ENCODE measurements at places on chromosomes 11 and 22. TPM values are rescaled to one million over a fixed set of nuclear protein-coding genes. Genes with fewer than 3 reads are reported as not detected.

DNA sequence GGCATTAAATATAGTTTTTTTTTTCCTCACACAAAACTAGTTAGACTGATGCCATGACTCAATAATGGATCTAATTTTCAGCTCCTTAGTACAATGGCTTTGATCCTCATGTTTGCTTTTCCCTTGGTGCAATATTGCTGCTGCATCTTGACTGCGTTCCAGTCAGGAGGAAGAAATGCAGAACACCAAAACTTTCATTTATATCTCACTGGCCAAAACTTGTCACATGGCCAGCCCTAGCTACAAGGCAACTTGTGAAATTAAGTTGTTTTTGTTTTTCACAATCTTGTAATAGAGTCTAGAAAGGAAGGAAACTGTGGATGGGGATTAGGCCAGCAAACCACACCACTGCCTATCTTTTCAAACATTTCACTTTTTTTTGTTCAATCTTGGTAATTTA lies 36.7 kb downstream of the SMC1B start:
- no peak for DNase-seq

The SLC1A2 gene
- 8.8 TPM for total RNA-seq

- DNase-seq: no peak
Observed at GRCh38 chr11:91078221-91078620, 855.4 kb upstream of the CHORDC1 start.

DNA sequence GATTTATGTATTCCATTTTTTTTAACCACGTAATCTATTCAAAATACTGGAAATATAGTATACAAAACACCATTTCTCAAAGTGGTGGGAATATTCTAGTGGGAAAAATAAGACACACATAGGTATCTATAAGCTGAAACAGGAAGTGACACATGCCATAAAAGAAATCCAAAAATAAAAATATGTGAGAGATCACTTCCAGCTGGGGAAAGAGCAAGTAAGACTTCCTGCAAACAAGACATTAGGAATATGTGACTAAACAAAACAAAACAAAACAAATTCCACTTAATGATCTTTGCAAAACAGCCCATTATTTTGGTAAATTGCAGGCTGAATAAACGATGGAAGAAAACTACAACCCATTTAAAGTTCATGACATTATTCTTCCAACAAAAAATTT lies 107.3 kb upstream of the CEP126 start:
- DNase-seq: no peak

The SLC5A1 gene
- total RNA-seq: 28.4 TPM

The JAML gene
- 5.4 TPM for total RNA-seq

The PLAAT4 gene
- total RNA-seq: 6.9 TPM

- no peak for DNase-seq
Observed at GRCh38 chr11:75442161-75442885, 9.3 kb upstream of the KLHL35 start.

The OR10A2 gene
- not detected for total RNA-seq

- peak; percentile 22 for DNase-seq
Observed at GRCh38 chr22:30891781-30892180, 76.8 kb downstream of the MORC2 start.

The GAL3ST3 gene
- total RNA-seq: 3.1 TPM

DNA sequence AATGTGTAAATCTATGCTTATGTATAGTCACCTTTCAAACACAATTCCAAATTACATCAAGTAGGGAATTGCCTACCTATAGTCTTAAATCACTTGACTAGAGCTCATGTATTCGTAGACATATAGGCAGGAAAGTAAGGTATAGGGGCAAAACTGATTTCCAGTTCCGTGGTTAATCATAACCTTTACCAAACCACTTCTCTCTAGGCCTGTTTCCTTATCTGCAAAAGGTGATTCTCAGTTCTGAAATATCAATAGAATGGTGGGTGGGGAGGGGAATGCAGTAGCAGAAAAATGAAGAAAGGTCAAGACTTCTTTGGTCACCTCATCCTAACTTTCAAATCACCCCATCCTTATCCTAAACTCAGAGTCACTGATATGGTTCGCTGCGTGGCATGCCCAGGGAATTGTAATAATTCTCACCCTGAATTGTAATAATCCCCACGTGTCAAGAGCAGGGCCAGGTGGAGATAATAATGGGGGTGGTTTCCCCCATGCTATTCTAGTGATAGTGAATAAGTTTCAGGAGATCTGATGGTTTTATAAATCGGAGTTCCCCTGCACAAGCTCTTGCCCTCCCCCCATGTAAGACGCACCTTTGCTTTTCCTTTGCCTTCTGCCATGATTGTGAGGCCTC lies 1.9 kb upstream of the ANO5 start:
- no peak for DNase-seq

DNA sequence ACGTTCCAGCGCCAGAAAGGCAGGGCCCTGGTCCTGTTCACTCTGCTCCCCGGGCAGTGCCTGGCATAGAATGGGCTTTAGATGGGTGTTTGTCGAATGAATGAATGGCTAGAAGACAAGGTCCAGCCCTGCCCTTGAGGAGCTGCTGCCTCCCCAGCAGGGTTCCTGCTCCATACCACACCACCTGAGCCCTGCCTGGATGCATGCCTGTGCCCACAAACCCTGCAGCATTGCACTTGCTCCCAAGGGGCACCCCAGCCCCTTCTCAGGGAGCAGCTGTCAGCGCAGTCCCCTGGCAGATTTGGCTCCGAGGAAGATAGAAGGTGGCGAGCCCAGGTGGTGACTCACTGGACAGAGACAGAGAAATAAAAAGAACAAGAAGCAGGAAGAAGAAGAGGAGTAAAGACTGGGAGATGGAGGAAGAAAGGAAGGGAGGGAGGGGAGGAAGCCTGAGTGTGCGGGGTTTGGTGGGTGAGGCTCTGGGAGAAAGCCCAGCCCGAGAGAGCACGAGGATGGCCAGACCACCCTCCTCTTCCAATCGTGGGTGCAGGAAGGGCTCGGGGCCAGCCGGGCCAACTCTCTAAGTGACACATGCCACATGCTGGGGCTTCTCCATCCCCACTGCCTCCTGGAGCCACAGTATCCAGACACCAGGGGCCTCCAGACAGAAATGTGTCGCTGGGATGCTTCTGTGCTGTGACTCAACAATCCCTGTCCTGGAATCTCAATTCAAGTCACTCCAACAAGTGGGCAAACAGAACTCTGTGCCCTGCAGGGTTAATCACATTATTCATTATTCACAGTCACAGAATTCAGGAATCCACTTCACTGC lies 1474.3 kb downstream of the BRD1 start:
- DNase-seq: peak; percentile 36

DNA sequence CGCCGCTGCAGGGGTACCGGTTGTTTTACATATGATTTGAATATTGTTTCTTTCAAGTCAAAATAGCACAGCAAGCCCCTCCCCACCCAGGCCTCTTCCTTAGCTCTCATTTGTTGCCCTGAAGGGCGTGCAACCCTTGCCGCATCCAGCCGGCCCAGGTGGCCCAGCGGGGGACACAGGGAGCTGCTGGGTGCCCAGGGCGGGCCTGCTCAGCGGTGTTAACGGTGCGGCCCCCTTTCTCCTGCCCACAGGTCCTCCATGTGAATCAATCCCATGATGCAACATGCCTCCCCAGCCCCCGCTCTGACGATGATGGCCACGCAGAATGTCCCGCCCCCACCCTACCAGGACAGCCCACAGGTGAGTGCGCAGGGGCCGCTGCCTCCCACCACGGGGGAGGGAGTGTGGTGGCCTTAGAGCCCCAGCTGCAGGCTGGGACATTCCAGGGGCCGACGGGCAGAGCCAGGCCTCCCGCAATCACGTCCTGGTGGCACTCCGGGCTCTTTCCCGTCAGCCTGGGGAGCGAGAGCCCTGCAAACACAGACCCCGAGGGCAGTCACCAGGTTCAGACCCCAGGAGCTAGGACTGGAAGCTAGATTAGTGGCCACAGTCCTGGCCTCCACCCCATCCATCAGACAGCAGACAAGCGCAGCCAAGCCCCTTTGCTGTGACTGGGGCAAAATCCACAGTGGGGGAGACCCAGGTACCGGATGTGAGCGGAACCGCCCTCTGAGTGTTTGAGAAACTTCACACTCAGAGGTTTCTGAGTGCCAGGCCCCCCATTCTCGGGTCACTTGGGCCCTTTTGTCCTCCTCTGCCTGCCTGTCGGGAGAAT lies 144.8 kb downstream of the FEZ1 start:
- no peak for DNase-seq

DNA sequence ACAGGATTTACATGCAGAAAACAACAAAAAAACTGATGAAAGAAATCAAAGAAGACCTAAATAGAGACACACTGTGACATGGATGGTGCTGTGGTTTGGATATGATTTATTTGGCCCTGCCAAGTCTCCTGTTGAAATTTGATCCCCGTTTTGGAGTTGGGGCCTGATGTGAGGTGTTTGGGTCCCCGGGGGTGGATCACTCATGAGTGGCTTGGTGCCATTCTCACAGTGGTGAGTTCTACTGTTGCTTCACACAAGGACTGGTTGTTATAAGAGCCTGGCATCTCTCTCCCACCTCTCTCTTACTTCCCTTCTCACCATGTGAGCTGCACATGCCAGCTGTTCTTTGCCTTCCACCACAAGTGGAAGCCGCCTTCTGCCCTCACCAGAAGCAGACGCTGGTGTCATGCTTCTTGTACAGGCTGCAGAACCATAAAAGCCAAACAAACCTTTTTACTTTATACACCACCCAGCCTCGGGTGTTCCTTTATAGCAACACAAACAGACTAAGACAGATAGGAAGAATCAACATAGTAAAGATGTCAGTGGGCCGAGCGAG lies 7.8 kb upstream of the RTL6 start:
- DNase-seq: no peak

GRCh38 chr22:46237453-46238124 lies 12.5 kb downstream of the CDPF1 start:
- no peak for DNase-seq

- no peak for DNase-seq
Observed at GRCh38 chr22:21778705-21779363, 43.2 kb upstream of the YPEL1 start.

The MUC6 gene
- not detected for total RNA-seq

DNA sequence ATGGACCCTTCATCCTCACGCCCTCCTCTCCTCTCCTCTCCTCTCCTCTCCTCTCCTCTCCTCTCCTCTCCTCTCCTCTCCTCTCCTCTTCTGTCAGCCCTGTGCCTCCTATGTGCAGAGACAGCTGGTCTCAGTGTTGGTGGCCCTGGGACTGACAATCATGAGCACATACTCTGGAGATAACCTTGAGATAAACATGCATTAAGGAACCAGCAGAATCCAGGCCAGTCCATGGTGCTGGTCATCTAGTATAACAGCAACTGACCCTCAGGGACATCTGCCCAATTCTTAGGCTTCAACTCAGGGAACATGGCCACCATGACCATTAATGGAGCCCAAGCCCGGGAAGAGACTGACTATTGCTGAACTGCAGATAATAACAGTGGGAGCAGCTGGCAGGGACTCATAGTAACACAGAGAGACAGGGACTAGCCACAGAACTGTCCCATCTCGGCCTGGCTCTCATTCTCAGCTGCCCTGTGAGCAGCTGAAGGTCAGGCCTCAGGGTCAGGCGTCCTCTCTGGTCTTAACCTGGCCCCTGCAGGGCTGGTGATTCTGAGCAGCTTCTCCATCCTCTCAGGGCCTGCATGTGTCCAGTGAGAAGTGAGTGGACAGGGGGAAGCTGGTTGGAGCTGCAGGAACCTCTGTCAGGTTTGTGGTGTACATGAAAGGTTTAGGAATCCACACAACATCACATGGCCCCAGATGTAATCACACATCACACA lies 45.4 kb downstream of the GGTLC2 start:
- peak; percentile 53 for DNase-seq

DNA sequence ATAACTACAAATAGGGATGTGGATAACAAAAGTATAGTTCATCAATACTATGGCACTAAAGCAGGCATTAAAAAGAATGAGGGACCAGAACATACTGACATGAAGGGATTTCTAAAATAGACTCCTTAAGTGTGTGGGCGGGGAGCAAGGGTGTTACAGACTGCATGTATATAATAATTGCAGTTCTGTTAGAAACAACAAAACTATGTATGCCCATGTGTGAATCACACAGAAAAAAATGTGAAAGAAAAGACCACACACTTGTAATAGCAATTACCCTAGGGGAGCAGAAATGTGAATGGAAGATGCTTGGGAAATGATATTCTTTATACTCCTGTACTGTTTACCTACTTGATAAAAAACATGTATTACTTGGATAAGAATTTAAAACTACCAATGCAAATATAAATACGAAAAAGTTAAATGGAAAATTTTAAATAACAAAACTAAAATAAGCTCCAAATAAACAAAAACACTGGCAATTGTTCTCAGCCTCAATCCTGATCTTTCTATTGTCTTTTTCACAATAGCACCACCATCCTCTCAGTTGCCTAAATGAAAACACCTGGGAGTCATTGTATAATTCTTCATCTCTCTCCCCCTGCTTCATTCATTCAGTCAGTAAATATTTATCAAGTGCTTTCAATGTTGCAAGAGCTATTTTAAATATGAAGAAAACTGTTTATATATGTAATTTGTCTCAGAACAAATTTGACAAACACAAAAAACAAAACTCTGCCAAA lies 129.8 kb downstream of the FCHSD2 start:
- no peak for DNase-seq

The OR2AG2 gene
- not detected for total RNA-seq

The SLC25A18 gene
- 0.11 TPM for total RNA-seq

- DNase-seq: no peak
Observed at GRCh38 chr11:111645657-111646316, 43.5 kb downstream of the SIK2 start.

DNA sequence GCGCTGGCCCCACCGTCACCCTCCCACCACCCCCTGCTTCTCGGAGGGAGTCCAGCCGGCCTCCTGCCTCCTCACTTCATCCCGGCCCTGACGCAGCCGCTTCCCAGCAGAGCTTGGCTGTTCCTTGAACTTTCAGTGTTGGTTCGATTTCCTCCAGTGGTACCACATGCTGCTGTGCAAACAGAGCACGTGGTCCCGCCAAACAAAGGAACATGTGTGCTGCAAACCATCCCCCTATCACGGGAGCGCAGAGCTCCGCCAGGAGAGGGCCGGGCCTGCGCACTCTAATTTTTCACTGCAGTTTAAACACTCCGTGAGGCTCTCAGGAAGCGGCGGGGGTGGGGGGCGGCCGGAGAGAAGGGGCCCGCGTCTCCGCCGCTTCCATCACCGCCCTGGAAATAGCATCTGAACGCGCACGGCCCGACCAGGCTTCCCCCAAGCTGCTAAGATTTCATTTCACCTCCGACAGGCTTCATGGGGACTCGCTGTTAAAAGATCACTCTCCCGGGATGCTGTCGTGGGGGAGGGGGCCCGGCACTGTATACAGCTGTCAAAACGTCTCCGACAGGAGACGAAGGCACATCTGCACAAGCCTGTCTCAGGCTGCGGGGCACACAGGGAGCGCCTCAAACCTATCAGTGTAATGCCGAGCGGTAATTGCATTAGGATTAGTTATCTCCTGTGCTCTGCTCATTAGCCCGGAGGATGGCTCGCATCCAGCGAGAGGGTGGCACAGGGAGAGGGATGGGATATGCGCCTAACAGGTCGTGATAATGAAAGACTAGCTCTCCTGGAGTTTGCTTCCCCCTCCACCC lies 269.9 kb upstream of the SORL1-AS1 start:
- DNase-seq: peak; percentile 91

All from cardiac septum (tissue), 1 donor.